ENCODE measurements at places on chromosomes 3 and 15.

GRCh38 chr3:124663690-124664089 is 66.6 kb upstream of the UMPS start:
- no peak for DNase-seq

DNA sequence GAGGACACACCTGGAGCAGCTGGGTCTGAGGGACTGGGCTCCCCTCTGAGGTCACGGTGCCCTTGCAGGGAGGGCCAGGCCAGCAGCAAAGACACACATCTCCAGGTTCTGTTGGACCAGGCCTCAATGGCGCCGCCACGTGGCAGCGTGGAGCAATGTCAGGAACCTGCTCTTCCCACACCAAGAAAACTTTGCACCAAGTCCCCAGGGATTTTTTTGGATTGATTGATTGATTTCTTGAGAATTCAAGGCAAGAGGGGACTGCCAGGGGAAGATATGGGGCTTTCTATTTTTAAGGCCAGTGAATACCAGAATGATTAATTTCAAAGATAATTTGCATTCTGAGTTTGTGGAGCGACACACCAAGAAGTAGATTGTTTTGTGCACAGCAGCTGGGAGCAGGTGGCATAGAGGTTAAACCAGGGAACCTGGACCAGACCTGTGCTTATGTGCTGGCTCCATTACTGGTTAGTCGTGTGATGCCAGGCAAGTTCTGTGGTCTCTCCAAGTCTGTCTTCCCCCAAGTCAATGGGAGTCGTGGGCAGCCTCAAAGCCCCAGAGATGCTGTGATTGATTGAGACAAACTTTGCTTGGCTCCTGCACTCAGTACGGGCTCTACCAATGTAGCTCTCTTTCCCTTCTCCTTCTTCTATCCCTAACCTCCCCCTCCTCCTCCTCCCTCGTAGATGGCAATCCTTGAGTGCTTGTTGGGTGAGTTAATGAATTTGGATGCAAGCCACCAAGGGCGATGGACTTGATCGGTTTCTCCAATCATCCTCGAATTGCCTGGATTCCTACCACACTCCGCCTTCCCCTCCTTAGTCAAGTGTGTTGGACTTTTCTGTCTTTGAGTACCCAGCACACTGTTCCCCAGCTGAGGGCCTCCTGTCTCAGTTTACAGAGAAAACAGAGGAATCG is 96.2 kb upstream of the TRPM1 start:
- DNase-seq = no peak

GRCh38 chr3:136994772-136995516 is 37.2 kb downstream of the IL20RB start:
- DNase-seq = peak; percentile 96

GRCh38 chr15:98311566-98312188 is 336.7 kb upstream of the IGF1R start:
- DNase-seq = peak; percentile 75

DNA sequence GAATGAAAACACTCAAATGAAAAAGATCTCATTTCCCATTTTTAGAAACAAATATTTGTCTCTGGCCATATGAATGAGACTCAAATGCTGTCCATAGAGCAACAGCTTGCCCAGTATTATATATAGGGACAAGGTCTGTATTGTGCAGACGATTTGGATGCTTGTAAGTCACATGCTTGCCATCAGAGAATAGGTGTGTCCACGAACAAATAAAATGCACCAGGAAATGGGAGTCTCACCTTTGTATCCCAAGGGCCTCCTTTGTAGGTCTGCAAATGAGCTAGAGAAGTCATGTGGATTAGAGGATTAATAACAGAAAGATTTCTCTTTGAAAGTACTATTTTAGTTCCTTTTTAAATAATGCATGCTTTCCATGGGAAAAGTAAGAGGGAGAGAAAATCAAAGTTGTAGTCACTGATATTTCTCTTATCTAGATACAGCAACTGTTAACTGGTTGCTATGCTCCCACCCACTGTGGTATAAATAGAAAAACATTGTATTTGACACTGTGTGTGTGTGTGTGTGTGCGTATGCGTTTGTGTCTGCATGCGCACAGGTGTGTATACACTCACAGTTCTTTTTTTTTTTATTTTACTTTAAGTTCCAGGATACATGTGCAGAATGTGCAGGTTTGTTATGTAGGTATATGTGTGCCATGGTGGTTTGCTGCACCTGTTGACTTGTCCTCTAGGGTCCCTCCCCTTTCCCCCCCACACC is 383.4 kb upstream of the ARRDC4 start:
- DNase-seq = no peak

GRCh38 chr3:37574177-37574943 is 287.3 kb upstream of the CTDSPL start:
- DNase-seq = no peak

- DNase-seq = no peak
Measured at GRCh38 chr3:119236756-119237155, 3.9 kb downstream of the B4GALT4 start.

- DNase-seq = no peak
Measured at GRCh38 chr3:160583451-160583850, 18.1 kb upstream of the KPNA4 start.

GRCh38 chr3:62167566-62168262 is 205.6 kb downstream of the FEZF2 start:
- DNase-seq = no peak

GRCh38 chr3:193816656-193817311 is 223.8 kb downstream of the OPA1 start:
- peak; percentile 65 for DNase-seq

- no peak for DNase-seq
Measured at GRCh38 chr3:189289251-189289650, 117.5 kb downstream of the TPRG1 start.

DNA sequence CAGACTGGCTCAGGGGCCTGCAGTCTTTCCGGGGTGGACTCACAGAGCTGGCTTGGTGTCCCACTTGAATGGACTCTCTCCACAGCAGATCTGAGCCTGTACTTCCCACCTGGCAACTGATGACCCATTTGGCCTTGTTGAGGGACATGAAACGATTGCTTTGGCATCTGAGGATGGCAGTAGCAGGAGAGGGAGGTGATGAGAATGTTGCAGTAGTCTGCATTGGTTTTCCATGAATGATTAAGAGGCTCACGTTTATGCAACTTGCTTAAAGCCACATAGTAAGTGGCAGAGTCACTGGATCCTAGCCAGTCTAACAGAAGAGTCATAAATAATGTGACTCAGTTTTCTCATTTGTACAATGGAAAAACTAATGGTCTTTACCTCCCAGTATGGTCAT is 21.9 kb downstream of the IL20RB start:
- DNase-seq = no peak

- no peak for DNase-seq
Measured at GRCh38 chr3:124057420-124057819, 65.5 kb upstream of the ROPN1 start.

DNA sequence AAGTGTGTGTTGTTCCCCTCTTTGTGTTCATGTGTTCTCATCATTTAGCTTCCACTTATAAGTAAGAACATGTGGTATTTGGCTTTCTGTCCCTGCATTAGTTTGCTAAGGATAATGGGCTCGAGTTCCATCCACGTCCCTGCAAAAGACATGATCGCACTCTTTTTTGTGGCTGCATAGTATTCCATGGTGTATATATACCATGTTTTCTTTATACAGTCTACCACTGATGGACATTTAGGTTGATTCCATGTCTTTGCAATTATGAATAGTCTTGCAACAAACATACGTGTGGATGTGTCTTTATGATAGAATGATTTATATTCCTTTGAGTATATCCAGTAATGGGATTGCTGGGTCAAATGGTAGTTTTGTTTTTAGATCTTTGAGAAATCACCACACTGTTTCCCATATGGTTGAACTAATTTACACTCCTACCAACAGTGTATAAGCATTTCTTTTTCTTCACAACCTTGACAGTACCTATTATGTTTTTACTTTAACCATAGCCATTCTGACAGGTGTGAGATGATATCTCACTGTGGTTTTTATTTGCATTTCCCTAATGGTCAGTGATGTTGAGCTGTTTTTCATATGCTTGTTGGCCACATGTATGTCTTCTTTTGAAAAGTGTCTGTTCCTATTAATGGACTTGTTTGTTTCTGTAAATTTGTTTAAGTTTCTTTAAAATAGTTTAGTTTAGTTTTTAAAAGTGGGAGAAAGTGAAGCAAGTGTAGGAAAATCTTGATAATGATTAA is 21.9 kb upstream of the SLC30A4 start:
- no peak for DNase-seq

DNA sequence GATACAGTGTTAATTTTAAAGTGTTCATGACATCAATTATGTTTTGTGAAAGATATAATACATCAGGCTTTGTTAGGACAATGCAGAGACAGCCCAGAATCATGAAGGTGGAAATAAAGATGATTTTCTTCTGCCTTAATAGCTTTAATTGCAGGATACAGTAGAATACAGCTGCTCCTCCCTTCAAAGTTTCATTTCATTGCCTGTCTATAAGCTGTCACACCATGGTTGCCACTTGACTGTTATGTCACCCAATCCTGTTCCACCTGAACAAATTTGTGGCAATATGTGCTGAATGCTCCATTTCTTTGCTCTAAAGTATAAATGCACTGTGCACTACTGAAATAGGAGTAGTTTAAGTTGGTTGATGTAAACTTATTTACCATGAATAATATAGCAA is 537.8 kb upstream of the ROBO2 start:
- no peak for DNase-seq

- DNase-seq = no peak
Measured at GRCh38 chr3:171825222-171825828, 15.0 kb upstream of the PLD1 start.

DNA sequence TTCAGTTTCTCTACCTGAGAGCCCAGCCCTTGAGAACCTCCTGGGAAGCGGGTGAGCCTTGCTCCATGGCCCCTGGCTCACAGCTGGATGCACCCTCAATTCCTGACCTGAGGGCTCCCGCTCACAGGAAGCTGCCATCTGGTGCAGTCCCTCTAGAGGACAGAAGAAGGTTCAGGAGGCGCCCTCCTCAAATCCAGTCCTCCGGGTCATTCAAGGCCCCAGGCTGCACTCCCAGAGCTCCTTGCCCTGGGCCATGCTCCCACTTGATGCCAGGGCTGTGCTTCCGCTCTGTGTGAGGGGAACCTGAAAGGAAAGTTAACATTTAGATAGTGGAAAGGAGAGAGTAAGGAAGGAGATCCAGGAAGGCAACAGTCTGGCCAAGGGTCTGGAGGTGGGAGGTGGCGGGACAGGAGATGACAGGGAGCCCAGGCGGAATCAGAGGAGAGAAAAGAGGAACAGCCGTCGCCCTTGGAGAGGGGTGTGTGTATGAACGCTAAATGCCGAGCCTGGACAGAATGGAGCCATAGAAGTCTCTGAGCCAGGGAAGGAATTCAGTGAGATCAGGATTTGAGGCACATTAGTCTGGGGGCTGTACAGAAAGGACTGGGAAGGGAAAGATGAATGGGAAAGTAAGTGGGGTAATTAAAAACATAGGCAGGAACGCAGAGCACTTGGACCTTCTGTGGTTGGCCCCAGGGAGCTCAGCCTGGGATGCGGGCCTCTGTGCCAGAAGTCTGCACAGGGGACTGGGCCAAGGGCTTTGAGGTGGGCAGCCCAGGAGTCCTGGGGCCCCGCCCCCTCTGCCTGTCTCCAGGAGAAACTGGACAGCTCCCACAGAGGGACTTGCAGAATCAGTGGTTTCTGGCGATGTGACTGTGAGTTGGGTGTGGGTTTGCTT is 26.1 kb downstream of the TBC1D21 start:
- no peak for DNase-seq

- DNase-seq = no peak
Measured at GRCh38 chr3:107421170-107421792, 44.0 kb downstream of the CCDC54 start.

GRCh38 chr3:31157893-31158620 is 263.6 kb upstream of the GADL1 start:
- no peak for DNase-seq

- peak; percentile 60 for DNase-seq
Measured at GRCh38 chr15:38254051-38254883, 1.6 kb downstream of the SPRED1 start.

DNA sequence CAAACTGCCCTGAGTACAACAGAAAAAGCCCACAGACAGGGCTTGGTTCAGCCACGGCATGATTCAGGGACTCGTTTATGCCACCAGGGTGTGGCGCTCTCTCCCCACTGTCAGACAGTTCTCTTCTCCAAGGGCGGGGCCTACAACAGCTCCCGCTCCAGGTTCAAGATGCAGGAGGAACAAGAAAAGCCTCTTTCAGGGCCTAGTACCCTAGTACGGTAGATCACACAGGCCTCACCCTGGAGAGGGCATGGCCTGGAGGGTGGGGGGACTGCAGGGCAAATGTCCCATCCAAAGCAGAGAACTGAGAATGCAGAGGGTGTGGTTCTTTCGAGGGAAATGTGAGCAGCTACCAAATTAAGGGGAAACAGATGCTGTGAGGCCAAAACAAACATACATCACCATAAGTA is 12.0 kb downstream of the MESD start:
- DNase-seq = no peak

- no peak for DNase-seq
Measured at GRCh38 chr3:10366651-10367101, 45.8 kb upstream of the SEC13 start.

- DNase-seq = no peak
Measured at GRCh38 chr3:123881771-123882170, 2.4 kb downstream of the MYLK start.

GRCh38 chr3:71087143-71088018 is 496.1 kb downstream of the FOXP1 start:
- DNase-seq = no peak

GRCh38 chr3:94779699-94780098 is 716.8 kb downstream of the NSUN3 start:
- DNase-seq = no peak

DNA sequence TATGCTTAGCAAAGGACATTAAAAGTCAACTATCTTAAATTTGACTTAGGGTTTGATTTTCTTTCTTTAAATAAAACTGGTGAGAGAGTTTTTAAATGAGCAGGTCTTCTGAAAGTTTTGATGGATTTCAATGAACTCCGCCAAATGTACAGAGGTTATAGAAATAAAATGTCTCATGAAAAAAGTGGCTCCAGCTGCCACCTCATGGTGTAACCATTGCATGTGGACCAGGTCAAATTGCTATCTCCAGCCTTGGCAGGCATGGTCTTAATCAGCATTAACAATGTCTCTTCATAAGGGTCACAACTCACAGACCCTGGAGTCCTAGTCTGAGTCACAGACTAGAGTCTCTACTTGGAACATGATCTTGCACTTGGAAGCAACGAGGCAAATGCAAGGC is 182.3 kb downstream of the ADAMTS17 start:
- no peak for DNase-seq

- DNase-seq = peak; percentile 34
Measured at GRCh38 chr3:195768831-195769303, 42.9 kb downstream of the MUC4 start.

DNA sequence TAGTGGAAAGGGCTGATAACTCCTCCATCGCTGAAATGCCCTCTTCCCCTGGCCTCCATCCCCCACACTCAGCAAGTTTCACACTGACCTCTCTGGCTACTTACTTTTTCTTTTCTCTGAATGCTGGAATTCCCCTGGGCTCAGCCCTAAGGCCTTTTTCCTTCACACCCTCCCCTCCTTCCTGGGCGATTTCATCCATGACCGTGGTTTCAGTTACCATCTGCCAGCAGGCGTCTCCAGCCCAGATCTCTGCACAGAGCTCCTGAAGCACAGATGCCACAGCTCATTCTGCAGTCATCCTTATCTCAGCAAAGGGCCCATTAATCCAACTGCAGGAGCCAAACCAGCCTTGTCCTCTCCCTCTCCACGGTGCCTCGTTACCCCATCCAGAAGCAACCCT is 114.0 kb downstream of the RFTN1 start:
- DNase-seq = no peak

- DNase-seq = no peak
Measured at GRCh38 chr3:100662113-100662823, 47.0 kb upstream of the TFG start.

- peak; percentile 90 for DNase-seq
Measured at GRCh38 chr3:14452740-14453710, 50.6 kb downstream of the SLC6A6 start.

- DNase-seq = no peak
Measured at GRCh38 chr15:92899601-92899947, 550 bp upstream of the CHD2 start.
